ENCODE measurements at places on chromosomes 12 and 14. TPM values are rescaled to one million over a fixed set of nuclear protein-coding genes. Genes with fewer than 3 reads are reported as not detected.

DNA sequence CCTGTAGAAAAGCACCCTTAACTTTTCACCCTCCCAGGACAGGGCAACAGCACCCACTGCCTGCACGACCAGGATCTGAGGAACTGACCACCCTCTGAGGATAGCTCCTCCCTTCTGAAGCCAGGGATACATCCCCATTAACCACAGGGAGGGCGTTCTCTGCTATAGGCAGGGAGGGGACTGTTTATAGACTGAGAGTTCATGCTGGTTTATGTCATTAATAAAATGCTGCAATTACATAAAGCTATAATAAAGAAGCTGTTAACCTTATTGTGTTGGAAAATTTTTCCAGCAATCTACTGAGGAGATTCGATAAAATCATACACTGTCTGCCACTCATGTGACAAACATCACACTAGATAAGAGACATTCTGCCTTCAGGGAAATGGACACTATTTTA is 232.4 kb upstream of the SFSWAP start:
- DNase-seq, result no peak

DNA sequence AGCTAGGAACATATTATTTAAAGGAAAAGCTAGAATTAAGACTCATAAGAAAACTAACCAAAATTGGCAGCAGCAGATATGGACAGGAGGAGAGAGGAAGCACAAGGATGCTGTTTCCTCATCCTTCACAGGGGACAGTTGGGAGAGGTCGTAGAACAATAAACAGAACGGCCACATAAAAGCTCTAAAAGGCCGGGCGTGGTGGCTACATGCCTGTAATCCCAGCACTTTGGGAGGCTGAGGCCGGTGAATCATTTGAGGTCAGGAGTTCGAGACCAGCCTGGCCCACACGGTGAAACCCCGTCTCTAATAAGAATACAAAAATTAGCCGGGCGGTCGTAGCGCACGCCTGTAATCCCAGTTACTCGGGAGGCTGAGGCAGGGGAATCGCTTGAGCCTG is 10.5 kb downstream of the TCL1B start:
- no peak for DNase-seq

DNA sequence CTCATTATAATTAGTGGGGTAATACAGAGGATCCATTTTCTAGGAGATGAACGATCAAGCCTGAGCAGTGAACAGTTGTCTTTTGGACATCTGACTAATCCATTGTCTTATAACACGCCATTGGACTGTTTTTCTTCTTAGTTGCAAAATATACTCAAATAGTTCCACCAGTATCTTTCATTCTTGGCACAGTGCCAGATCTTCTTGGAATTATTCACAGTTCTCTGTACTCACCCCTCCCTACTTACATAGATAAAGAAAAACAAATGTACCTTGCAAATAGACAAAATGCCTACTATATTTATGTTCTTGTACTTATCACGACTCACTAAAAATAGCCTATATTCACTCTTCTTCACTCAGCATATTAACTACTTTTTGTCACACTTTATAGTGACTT is 3.8 kb downstream of the CBLN3 start:
- no peak for DNase-seq

DNA sequence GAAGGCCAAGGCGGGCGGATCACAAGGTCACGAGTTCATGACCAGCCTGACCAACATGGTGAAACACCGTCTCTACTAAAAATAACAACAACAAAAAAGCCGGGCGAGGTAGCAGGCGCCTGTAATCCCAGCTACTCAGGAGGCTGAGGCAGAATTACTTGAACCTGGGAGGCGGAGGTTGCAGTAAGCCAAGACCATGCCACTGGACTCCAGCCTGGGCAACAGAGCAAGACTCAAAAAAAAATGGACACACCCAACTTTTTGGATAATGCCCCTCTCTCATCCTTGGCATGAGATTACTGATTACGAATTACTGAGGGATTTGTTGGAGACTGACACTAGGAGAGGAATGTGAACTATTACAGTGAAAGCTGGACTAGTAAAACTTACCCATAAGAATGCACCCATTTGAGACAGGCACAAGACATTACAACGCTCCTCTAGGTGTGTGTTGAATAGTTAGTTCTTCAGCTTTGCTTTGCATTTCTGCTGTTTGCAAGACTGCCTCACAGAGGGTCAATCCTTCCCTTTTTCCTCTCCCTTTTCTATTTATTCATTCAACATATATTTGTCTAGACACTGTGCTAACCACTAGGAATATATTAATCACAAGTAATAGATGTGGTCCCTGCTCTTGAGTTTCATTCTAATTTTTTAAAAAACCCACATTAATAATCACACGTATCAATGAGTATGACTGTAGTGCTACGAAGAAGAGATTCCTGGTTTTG is 46.0 kb upstream of the OR5AU1 start:
- DNase-seq, result no peak

DNA sequence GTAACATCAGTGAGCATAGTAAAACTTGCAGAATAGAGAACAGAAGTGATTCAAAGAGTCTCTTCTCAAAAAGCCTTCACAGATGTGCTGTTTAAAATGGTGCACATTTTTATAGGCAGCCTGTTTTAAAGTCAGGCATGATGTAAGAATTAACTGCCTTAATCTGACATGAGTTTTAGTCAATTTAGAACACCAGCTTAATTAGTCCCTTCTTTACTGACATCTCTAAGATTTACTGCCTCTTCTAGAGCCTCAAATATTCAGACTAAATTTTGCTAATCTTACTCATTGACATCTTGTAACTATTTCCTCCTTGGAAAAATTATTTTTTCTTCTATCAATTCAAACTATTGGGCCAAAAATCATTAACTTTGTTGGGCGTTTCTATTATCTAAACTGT is 782.5 kb downstream of the C12orf50 start:
- no peak for DNase-seq

DNA sequence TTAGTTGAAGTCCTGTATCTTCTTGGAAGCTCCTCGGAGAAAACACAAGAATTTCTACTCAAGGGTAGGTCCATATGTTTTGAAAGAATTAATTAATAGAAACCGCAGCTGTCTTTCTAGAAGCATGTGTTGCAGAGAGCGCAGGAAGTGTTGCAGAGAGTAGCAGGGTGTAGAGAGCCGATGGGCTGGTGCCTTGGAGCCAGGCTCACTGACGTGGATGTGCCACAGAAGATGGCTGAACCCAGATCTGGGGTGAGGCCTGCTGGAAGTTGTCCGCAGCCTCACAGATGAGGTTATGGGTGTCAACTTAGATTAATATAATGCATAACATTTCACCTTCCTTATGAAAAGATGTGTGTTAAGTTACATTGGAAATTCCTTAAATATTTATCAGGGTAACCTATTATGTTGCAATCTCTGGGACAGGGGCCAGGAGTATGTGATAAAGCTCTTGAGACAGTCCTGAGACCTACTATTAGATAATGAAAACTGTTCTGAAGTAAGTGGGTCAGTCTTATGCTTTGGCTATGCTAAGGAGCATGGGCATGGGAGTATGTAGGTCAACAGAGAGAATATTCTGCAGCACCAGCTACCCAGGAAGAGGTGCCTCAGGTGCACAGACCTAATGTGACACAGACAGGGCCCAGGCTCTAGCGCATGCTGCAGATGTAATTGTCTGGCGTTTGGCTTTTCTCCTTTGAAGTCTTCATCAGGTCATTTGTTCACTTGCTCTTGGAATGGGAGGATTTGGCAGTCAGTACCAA is 973.3 kb downstream of the BCL11B start:
- DNase-seq, result no peak

GRCh38 chr14:89185919-89186855 is 230.8 kb downstream of the FOXN3 start:
- no peak for DNase-seq

DNA sequence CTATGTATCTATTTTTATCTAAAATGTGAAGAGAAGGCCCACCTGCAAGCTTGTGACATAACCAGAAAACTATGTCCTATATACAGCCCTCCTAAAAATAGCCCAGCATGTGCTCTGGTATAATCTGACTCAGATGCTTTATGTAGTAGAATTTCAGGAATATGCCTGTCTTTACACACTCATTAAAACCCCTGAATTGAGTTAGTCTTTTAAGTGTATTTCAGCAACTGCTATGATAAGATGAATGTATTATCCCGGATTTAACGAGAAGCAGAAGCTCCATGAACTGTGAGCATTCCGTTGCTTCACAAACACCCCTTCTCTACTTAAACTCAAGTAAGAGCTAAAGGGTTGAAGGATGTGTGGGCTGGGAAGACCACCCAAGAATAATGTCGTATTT is 89.9 kb upstream of the PRICKLE1 start:
- DNase-seq, result no peak

DNA sequence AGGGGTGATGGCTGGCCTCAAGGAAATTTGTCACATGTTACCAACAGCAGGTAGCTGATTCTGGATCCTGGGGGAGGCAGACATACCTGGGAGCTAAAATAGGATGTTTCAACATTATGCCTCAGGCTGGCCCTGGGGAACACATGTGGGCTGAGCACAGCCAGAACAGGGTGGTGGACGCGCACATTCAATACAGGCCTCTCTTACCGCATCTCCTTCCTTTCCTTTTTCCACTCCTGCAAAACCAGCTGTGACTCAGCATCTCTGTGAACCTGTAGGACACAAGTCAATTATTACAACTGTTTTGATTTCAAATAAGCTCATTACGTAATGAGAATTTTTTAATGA is 61.0 kb downstream of the NT5DC3 start:
- DNase-seq, result no peak

DNA sequence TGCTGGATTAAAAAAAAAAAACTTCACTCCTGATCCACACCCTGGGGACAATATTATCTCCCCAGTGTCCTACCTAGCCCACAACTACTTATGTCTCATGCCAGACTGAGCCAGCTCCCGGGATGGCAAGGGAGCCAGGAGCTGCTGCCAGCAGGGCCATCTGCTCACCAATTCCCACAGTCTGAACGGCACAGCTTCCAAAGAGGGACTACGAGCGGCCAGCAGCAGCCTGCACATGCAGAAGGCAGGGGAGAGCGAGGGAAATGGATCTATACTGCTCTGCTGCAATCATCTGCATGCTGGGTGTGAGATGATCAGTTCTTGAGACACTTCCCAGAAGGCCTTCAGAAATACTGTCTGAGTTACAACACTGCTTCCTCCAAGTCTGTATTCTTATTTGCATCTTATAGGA is 11.1 kb downstream of the SSH1 start:
- DNase-seq, result no peak

DNA sequence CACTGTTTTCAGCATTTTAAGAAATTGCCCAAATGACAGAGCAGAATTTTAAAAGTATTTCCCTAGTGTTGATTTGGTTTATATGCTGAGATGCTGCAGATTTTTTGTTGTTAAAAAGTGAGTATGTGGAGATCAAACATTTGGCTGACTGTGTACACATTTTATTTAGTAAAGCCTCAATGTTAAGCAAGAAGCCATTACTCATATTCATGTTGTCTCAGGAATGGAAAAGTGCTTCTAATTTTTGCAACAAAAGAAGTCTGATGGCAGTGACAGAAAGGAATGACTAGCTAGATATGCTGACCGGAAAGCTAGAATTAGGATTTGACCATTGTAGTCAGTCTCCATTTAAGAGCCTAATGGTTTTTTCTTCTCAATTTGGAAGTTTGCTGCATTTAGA is 22.5 kb downstream of the SLC38A6 start:
- DNase-seq, result no peak

Gene BCL2L2
- total RNA-seq, result 0.73 TPM

Gene SDR9C7
- not detected for total RNA-seq

Gene SLC4A8
- total RNA-seq, result 1.1 TPM
